Natural killer cell (primary cell): ENCODE measurements at places on chromosomes 4 and X.

DNA sequence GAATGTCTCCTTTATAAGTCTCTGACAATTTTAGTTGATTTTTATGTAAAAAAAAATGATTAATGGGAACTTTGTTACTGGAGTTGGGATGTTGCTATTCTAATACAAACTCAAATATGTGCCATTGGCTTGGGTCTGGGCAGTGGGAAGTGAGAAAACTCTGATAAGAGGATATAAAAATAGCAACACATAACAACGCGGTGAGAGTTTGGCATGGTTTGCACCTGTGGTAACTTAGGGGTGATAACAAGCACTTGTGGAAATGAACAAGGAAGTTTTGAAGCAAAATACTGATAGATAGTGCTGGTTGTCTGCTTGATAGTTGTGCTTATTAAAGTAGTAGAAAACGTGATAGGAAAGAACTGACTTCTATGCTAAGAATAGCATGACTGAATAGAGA is 743.3 kb upstream of the AGA start:
- no peak overlapping the region for H3K27ac ChIP-seq
- H3K27me3 ChIP-seq: no peaks in the 10 kb centered on the region
- H3K4me1 ChIP-seq: no peaks in the 10 kb centered on the region
- H3K36me3 ChIP-seq: no peaks in the 10 kb centered on the region

DNA sequence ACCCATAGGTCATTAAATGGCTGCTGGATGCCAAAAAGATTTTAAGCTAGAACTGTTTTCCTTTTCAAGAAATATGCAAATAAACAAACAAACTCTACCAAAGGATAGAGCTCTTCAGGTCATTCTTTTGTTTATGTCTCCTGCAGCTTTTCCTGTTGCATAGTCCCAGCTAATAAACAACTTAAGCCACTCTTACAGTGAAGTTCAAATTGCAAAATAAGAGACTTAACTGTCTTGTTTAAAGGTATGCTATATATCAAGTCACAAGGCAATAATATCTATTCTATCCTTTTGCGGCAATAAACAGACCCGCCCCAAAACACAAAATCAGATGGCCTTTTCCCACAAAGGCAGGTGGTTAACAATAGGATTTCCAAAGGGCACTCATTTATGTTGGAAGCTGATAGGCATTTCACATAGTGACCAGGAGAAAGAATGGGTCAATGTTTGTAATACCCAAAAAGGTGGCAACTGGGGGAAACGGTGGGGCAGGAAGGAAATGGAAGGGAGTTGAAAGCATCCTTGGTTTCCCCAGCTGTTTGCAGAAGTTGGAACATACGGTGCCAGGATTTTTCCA is 15.3 kb downstream of the HAND2 start:
- H3K36me3 ChIP-seq: no peaks in the 10 kb centered on the region
- peaks cover 48% of the 10 kb centered on the region for H3K27me3 ChIP-seq
- DNase-seq: no peak

GRCh38 chr4:154005171-154005520 is 216.3 kb upstream of the SFRP2 start:
- H3K36me3 ChIP-seq: no peaks in the 10 kb centered on the region
- no peak overlapping the region for H3K4me3 ChIP-seq
- no peak overlapping the region for H3K27ac ChIP-seq
- no peaks in the 10 kb centered on the region for H3K27me3 ChIP-seq

GRCh38 chrX:25389266-25389665 is 373.5 kb upstream of the ARX start:
- no peak overlapping the region for H3K27ac ChIP-seq
- no peak for DNase-seq
- H3K36me3 ChIP-seq: no peaks in the 10 kb centered on the region
- H3K4me3 ChIP-seq: no peak overlapping the region

- H3K4me1 ChIP-seq: no peaks in the 10 kb centered on the region
- H3K36me3 ChIP-seq: peaks cover 2% of the 10 kb centered on the region
- no peak overlapping the region for H3K4me3 ChIP-seq
- no peaks in the 10 kb centered on the region for H3K27me3 ChIP-seq
These were observed 13.5 kb downstream of the SSR4 start for GRCh38 chrX:153807976-153808375.

DNA sequence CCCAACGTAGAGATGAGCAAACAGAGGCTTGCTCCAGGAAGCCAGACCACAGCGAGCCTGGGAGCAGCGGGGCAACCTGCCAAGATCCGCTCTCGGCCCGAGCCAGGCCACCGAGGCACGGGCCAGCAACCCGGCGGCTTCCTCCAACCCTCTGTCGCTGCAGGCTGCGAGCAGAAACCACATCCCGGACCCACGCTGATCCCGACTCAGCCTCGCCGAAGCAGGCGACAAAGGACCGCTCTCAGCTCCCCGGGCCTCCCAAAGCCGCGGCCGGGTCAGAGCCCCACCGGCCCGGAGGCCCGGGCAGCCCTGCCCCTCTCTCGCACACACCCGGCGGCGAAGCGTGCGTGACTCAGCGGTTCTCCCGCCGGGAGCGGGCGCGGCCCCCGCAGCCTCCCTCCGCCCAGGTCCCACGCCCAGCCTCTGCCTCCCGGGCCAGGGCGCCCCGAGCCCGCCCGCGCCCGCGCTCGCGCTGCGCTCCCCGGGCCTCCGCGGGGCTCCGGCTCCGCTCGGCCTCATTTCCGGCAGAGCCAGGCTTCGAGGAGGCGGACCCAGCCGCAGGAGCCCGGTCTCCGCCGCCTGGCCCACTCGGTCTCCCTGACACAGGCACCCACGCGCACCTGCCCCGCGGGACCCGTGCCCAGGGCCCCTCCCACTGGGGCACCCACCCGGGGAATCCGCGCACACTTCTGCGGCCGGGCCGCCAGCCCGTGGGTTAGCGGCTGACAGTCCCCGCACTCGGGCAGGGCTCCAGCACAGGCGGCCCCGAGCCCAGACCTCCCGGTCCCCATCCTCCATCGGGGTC is 1.7 kb downstream of the PPP2R2C start:
- no peaks in the 10 kb centered on the region for H3K36me3 ChIP-seq
- peaks cover 13% of the 10 kb centered on the region for H3K27me3 ChIP-seq
- no peak overlapping the region for H3K27ac ChIP-seq
- H3K4me1 ChIP-seq: peaks cover 3% of the 10 kb centered on the region
- H3K4me3 ChIP-seq: no peak overlapping the region

GRCh38 chr4:117560329-117560728 is 474.0 kb upstream of the NDST3 start:
- H3K36me3 ChIP-seq: no peaks in the 10 kb centered on the region
- H3K4me3 ChIP-seq: no peak overlapping the region
- no peaks in the 10 kb centered on the region for H3K27me3 ChIP-seq

GRCh38 chr4:183335369-183335940 is 13.2 kb upstream of the CLDN24 start:
- peaks cover 18% of the 10 kb centered on the region for H3K4me1 ChIP-seq
- no peak for DNase-seq
- H3K36me3 ChIP-seq: no peaks in the 10 kb centered on the region
- no peak overlapping the region for H3K27ac ChIP-seq
